ENCODE measurements at places on chromosomes 12 and 14. TPM values are rescaled to one million over a fixed set of nuclear protein-coding genes. Genes with fewer than 3 reads are reported as not detected.
A peak's percentile ranks its signal among the peaks of the same experiment; 100 is the strongest.

DNA sequence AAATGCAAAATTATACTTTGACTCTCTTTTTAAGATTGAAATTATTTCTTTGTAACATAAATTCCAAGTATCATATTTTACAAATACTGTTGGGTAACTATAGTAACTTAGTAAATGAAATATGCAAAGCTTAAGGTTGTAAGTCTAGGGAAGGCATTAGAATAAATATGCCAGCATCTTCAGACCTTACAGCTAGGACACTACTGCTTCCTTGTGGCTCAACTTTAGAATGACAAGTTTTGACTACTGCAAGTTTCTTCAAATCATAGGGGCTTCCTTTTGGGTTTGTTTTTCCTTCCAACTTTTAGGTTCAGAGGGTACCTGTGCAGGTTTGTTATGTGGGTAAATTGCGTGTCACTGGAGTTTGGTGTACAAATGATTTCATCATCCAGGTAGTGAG lies 17.7 kb upstream of the ANP32D start:
- H3K27me3 ChIP-seq: no peaks in the 10 kb centered on the region
- no peak overlapping the region for H3K27ac ChIP-seq
- no peaks in the 10 kb centered on the region for H3K36me3 ChIP-seq
- no peaks in the 10 kb centered on the region for H3K4me1 ChIP-seq
- DNase-seq: no peak

- H3K4me1 ChIP-seq: no peaks in the 10 kb centered on the region
- no peak for DNase-seq
- no peak overlapping the region for H3K4me3 ChIP-seq
- H3K27me3 ChIP-seq: no peaks in the 10 kb centered on the region
- no peaks in the 10 kb centered on the region for H3K36me3 ChIP-seq
Observed at GRCh38 chr12:79023261-79023660, 158.7 kb downstream of the SYT1 start.

- no peaks in the 10 kb centered on the region for H3K27me3 ChIP-seq
- H3K36me3 ChIP-seq: no peaks in the 10 kb centered on the region
- no peaks in the 10 kb centered on the region for H3K4me1 ChIP-seq
- no peak for DNase-seq
Observed at GRCh38 chr14:20711685-20712084, 23.1 kb downstream of the ANG start.

GRCh38 chr12:21604245-21605101 lies at the start of gene GYS2:
Gene GYS2, minus strand, starts transcription at chr12:21604847. Its CDS starts 255 bp downstream, at chr12:21604592.
- DNase-seq: no peak
- no peaks in the 10 kb centered on the region for H3K4me1 ChIP-seq
- no peak within 1 kb of the TSS for H3K4me3 ChIP-seq

GRCh38 chr12:101439236-101439635 lies 31.7 kb upstream of the ARL1 start:
- no peak overlapping the region for H3K4me3 ChIP-seq
- no peaks in the 10 kb centered on the region for H3K27me3 ChIP-seq
- no peaks in the 10 kb centered on the region for H3K4me1 ChIP-seq
- H3K27ac ChIP-seq: no peak overlapping the region

DNA sequence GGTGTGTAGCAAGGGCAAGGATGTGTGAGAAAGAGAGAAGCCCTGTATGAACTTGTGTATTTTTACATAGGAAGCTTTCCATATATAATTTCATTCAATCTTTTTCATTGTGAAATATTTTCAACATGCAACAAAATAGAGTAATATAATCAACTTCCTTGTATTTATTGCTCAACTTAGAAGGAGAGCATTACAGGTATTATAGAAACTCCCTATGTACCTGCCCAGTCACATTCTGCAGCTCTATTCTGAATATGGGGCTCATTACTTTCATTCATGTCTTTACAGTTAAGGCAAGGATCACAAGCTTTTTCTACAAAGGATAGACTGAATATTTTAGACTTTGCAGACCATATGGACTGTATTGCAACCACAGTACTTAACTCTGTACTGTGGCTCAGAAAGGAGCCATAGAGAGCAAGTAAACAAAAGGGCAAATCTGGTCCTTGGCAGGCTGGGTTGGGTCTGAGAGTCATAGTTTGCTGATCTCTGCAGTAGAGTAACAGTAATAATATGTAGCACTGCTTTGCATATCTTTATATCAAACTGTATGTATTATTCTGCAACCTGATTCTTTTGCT lies 11.3 kb downstream of the NR1H4 start:
- H3K36me3 ChIP-seq: no peaks in the 10 kb centered on the region
- no peaks in the 10 kb centered on the region for H3K27me3 ChIP-seq
- no peak overlapping the region for H3K27ac ChIP-seq
- DNase-seq: no peak

DNA sequence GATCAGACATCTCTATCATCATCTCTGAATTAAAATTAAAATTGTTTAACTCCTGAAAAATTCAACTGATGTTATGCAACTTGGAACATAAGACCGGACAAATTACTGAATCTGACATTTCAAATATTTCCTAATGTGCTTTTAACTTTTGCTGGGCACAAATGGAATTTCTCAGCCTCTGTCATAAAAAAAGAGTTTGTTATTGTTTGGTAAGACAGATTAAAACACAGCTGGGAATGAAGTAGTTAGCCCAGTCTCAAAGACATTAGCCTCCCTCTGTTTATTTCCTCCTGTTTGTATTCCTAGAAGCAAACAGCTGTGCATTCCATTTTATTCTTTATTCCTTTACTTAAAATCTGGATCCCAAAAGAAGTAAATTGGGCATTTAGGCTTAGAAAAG lies 29.4 kb downstream of the PLEKHA5 start:
- H3K36me3 ChIP-seq: no peaks in the 10 kb centered on the region
- H3K4me1 ChIP-seq: no peaks in the 10 kb centered on the region
- no peak for DNase-seq
- H3K4me3 ChIP-seq: no peak overlapping the region
- no peaks in the 10 kb centered on the region for H3K27me3 ChIP-seq

GRCh38 chr12:131260954-131261353 lies 307.2 kb downstream of the ADGRD1 start:
- H3K36me3 ChIP-seq: no peaks in the 10 kb centered on the region
- no peak overlapping the region for H3K4me3 ChIP-seq
- no peak overlapping the region for H3K27ac ChIP-seq
- no peaks in the 10 kb centered on the region for H3K4me1 ChIP-seq

GRCh38 chr12:76588881-76589565 lies 29.5 kb upstream of the OSBPL8 start:
- no peaks in the 10 kb centered on the region for H3K36me3 ChIP-seq
- no peaks in the 10 kb centered on the region for H3K4me1 ChIP-seq
- DNase-seq: no peak
- no peaks in the 10 kb centered on the region for H3K27me3 ChIP-seq

DNA sequence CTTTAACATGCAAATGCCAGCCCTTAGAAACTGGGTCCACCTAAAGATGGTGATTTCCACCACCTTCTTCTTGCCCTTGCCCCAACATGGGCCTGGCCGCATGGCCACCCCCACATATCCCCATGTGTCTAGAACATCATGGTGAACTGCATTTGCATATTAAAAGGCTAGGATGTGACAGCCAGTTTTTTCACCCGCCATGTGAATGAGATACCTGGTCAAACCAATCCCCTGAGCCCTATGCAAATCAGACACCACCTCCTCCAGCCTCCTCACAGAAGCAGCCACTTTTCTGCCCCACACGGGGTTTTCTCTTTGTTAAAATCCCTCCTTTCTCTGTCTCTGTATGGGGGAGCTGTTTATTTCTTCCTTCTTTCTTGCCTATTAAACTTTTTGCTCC lies 1322.5 kb downstream of the FSCB start:
- H3K4me3 ChIP-seq: no peak overlapping the region
- no peaks in the 10 kb centered on the region for H3K4me1 ChIP-seq
- H3K36me3 ChIP-seq: no peaks in the 10 kb centered on the region
- no peak overlapping the region for H3K27ac ChIP-seq
- no peaks in the 10 kb centered on the region for H3K27me3 ChIP-seq

- H3K4me3 ChIP-seq: no peak overlapping the region
- DNase-seq: no peak
- H3K27ac ChIP-seq: no peak overlapping the region
- H3K36me3 ChIP-seq: no peaks in the 10 kb centered on the region
Observed at GRCh38 chr12:77152623-77153193, 87.3 kb upstream of the E2F7 start.

DNA sequence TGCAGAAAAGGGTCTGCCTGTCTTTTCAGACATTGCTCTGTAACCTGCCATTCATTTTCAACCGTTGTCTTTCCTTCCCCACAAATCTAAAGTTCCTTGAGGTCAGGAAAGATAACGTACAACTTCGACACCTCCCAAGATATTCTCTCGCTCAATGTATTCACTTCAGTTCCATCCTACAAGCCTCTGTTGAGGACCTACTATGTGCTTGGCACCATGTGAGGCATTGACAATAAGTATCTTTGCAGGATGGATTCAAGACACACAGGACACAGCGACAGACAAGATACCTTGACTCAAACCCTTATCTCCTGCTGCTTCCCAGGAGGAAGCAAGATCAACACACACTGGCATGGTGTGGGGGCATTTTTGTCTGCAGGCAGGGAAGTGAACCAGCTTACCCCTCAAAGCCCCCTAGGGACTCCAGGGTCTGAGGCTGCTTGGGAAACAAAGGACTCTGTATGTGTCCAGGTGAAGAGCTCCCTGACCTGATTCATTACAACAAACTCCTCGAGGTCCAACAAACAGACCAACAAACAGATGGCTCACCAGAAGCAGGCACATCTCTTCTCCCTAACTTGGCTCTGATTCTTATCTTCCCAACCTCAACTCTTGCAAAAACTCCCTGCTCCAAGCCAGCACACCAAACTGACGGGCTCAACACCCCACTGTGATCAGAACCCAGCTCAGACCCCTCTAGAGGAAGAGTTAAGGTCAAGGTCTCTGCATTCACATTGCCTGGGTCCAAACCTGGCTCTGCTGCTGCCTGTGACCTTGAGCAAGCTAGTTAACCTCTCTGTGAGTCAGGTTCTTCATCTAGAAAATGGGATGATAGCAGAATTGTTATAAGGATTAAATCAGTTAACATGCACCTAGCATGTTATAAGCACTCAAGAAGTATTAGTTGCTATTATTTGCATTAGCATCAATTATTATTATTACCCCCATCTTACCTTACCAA lies 6.3 kb downstream of the NUAK1 start:
- H3K27ac ChIP-seq: peak overlapping the region; percentile 91
- no peak overlapping the region for H3K4me3 ChIP-seq
- H3K4me1 ChIP-seq: peaks cover 48% of the 10 kb centered on the region

DNA sequence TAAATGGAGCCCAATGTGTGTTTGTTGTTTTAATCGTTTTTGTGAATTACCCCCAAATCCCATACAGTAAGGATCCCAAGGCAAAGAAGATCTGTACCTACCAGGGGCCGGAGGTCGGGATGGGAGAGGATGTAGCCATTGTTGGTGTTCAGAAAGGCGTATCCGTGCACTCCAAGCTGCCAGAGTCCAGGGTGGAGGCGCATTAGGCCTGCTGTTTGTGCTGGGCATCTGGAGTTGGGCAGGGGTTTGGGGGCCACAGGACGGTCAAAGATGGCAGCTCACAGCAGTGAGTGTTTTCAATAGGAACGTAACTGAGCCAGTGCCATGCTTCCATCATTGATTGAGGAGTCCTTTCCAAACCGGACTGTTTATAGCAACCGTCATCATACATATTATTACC lies 40.2 kb downstream of the CACNA2D4 start:
- no peak overlapping the region for H3K4me3 ChIP-seq
- H3K27ac ChIP-seq: no peak overlapping the region
- H3K36me3 ChIP-seq: no peaks in the 10 kb centered on the region

DNA sequence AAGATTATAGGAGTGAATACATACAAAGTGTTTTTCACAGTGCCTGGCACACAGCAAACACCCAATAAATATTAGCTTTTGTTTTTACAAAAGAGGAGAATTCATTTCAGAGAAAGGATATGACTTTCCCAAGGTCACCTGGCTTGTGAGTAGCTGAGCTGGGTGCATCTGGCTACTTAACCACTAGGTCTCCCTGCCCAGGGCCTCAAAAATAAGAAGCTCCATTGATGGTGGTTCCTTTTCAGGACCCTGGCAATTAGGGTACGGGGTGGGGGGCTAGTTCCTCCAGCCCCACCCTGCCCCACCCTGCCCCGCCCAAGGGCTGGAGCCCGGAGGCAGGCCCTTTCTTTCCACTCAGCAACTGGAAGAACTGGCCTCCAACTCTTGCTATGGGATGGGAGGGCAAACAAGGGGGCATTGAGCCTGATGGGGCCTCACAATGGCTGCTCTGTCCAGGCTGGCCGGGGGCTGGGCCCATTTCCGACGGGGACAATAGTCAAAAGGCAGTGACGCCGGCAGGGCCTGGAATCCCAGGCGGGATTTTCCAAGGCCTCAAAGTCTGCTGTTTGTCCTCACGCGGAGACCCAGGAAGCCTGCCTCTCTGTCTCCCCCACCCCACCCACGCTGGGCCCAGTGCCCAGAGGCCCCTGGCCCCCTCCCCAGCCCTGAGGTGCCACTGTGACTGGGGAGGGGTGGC lies 8.2 kb upstream of the ATG101 start:
- no peak overlapping the region for H3K27ac ChIP-seq
- no peaks in the 10 kb centered on the region for H3K27me3 ChIP-seq
- peaks cover 4% of the 10 kb centered on the region for H3K36me3 ChIP-seq
- H3K4me1 ChIP-seq: no peaks in the 10 kb centered on the region

DNA sequence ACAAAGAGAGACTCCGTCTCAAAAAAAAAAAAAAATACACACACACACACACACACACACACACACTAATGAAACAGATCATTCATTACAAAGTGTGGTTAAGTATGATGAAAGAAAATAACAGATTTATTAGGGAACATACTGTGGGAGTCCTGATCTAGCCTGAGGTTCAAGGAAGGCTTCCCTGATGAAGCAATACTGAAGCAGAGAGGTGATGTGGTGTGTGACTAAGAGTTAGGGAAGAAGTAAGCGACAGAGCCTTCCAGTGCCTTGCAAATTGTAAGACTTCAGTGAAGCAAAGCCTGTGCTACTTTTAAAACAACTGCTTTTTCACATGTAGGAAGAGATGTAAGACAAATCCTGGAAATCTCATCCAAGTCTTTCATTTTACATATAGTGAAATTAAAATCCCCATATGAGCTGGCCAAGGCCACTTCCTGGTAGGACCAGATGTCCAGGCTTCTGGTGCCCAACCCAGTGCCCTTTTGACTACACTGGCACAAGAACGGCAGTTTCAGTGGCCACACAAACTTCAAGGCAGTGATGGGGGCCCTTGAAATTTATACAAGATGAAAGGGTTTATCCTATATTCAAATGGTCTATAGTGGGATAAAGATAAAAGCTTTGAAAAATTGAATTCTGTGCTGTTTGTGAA lies 86.2 kb downstream of the STON2 start:
- no peaks in the 10 kb centered on the region for H3K27me3 ChIP-seq
- peaks cover 26% of the 10 kb centered on the region for H3K4me1 ChIP-seq

- H3K4me1 ChIP-seq: peaks cover 3% of the 10 kb centered on the region
- H3K36me3 ChIP-seq: peaks cover 34% of the 10 kb centered on the region
- no peak overlapping the region for H3K27ac ChIP-seq
- DNase-seq: no peak
- no peaks in the 10 kb centered on the region for H3K27me3 ChIP-seq
Observed at GRCh38 chr14:103343164-103343879, 9.3 kb downstream of the EIF5 start.

The GPR162 gene
- 8.8 TPM for total RNA-seq

The OASL gene
- total RNA-seq: not detected

The GALNT16 gene
- 6.3 TPM for total RNA-seq

The GARIN6 gene
- total RNA-seq: not detected

The CCDC88C gene
- total RNA-seq: 57.7 TPM

The LRIG3 gene
- 9.3 TPM for total RNA-seq

The MYO1H gene
- total RNA-seq: not detected

The P2RX7 gene
- total RNA-seq: 0.42 TPM

The DEPDC4 gene
- 4.8 TPM for total RNA-seq

The MYH6 gene
- not detected for total RNA-seq

The CRADD gene
- total RNA-seq: 7.5 TPM

The PYGL gene
- total RNA-seq: 46.6 TPM

The CPNE6 gene
- total RNA-seq: not detected

The TFCP2 gene
- total RNA-seq: 49.2 TPM

The NOVA1 gene
- total RNA-seq: 12.7 TPM

The CCND2 gene
- 223 TPM for total RNA-seq
